ENCODE measurements at places on chromosomes 13 and 19.

GRCh38 chr19:50922317-50922853, 11.2 kb upstream of the KLK4 start:
- peak; percentile 77 for DNase-seq

DNA sequence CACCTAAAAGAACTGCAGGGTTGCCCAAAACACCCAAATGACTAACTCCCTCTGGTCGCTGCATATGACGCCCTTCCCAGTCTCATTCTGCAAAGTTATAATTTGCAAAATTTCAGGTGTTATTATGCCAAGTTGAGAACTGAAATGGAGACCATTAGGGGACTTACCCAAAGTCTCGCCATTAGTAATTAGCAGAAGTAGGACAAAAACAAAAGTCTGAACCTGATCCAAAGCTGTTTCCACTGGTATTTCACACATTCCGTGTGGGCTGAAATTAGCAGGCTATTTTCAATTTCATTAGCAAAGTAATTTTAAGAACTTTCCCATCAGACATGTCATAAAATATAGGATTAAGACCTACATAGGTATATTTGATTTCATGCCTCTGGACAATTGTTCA, 6.8 kb downstream of the RUBCNL start:
- no peak for DNase-seq

DNA sequence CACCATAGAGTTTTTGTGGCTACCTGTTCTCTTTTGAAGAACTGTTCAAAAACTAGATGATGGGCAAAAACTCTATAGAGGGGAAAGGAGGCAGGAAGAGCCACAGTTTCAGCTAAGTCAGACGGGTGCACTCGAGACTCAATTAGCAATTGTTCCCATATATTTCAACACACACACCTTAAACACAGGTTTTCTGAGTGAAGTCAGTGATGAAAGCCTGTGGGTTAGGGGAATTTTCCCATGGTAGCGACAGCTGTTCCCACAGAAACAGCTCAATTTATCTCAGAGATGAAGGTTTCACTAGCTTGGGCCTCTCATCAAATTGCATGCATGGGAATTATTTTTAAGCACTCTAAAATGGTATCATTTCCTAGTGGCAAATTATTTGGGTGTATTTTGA, 143.4 kb downstream of the ZIC5 start:
- DNase-seq, result no peak

DNA sequence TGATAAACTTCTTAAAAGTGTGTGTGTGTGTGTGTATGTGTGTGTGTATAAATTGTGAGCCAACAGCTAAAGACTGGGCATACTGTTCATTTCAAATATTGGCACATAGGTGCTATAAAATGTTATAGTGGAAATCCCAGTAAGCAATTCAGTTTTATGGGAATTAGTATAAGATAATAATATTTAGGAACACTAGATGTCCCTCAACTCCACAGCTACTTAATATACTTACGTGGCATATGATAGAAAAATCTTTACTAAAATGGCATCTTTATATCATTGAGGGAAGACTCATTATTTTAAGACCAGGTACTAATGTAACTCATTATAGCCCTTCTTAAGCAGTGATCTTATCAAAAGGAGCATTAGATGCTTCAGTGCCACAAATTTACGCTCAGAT, 266.2 kb downstream of the MAB21L1 start:
- DNase-seq, result peak; percentile 45

GRCh38 chr13:102935896-102936321, 90.1 kb downstream of the ERCC5 start:
- DNase-seq, result no peak

DNA sequence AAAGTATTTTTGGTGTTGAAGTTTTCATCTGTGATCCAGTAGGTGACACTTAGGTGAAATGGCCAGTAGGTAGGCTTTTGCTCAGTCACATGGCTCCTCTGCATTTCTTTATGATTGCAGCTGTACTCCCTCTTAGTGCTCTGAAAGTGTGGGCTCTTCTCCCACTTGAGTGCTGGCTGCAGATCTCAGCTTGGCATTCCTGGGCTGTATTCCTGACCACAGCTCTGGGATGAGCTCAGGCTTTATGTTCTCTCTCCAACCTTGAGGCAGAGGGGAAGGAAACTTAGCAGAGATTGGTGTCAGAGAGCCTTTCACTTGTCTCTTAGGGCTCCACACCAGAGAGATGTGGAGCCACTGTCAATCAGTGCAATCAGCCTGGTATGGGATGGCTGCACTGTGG, 254.3 kb downstream of the NDFIP2 start:
- DNase-seq, result peak; percentile 61

DNA sequence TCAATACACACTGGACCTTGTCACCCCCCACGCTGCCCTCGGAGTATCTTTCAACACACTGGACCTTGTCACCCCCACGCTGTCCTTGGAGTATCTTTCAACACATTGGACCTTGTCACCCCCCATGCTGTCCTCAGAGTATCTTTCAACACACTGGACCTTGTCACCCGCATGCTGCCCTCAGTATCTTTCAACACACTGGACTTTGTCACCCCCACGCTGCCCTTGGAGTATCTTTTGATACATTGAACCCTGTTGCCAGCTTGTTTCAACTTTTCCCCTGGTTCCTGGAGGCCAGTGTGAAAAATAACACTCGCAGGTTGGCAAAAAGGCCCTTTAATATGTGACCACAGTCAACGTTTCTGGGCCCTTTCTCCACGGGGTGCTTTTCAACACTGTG, 247.8 kb downstream of the TEX29 start:
- DNase-seq, result no peak

GRCh38 chr13:45102136-45102507, 18.2 kb upstream of the GTF2F2 start:
- no peak for DNase-seq

DNA sequence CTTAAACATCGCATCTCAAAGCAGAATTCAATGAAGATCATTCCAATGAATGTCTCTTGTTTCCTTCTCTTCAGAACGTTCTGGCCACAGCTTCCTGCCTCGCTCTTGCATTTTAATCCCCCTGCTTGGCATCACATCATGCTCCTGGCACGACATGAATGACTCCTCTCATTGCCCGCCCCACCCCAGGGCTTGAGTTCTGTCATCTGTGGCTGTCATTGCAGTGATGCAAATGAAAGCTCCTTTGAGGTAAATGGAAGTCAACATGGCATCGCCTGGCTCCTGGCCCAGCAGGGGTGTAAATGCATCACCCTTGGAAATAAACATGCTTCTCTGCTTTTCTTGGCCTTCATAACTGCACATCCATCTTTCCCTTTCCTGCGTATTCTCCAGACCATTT, 48.6 kb downstream of the SCEL start:
- DNase-seq, result no peak

DNA sequence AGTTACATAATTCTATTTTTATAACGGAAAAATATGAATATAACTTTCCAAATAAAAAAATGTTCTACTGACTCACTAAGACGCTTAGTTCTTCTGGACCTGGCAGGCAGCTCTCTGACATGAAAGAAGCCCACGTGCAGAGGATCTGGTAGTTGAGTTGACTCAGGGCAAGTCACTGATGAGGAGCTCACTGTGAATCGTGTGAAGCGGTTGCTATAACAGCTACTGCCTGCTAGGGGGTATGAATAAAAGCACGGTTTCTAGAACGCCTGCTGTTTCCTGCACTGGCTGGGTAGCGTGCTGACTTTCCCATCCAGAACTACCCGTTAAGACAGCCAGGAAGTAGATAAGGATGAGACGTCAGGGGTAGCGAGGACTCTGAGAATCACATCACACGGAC, 54.7 kb upstream of the WASF3 start:
- DNase-seq, result peak; percentile 88

GRCh38 chr19:35030257-35031071, at the start of gene SCN1B:
SCN1B (plus strand) TSS chr19:35030470; CDS start chr19:35030821, 351 bp downstream.
- peak; percentile 37 for DNase-seq

DNA sequence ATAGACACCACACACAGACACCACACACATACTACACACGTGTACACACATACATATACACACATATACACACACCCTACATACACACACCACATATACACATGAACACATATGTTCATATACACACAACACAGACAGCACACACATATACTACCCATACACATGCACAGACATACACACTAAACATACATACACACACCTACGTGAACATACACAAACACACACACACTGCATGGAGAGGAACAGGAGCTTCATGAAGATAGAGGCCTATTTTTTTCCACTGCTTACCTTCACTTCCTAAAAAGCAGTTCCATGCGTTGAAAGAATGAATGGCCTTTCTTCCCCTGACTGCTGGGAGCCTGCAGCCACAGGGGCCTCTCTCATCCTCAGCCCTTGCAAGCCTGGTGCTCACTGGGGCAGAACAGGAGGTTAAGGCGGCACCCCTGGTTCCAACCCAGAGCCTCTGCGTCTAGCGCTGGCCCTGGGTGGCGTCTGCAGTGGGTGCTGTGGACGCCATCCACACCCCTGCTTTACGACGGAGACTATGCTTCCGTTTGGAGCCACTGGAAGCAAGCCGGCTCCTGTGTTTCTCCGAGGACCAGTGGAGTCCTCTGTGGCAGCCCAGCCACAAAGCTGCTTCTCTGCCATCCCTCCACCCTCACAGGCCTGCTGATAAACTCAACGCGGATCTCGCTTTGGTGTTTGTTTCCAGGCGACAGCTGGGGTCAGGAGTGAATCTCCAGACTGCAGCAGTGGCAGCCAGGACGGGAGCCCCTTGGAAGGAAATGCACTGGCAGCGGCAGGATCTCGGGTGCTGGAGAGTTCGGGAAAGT, 1.9 kb upstream of the RASA3 start:
- DNase-seq, result no peak

DNA sequence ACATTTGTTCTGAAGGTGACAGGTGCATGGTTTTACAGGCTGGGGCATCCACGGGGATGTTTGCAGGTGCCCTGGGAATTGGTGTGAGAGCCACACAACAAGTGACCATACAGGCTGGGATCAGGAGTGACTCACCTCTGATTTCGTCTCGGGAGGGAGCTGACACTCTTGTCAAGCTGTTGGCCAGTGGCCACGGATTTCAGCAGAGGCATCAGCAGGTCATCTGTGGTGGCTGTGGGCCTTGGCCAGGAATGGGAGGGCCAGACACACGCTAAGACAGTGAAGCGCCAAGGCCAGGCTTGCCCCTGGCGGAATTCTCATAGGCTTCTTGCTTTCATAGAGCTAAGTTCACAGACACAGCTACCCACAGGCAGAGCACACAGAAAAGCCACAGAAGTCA, 108.6 kb downstream of the HSPH1 start:
- no peak for DNase-seq

DNA sequence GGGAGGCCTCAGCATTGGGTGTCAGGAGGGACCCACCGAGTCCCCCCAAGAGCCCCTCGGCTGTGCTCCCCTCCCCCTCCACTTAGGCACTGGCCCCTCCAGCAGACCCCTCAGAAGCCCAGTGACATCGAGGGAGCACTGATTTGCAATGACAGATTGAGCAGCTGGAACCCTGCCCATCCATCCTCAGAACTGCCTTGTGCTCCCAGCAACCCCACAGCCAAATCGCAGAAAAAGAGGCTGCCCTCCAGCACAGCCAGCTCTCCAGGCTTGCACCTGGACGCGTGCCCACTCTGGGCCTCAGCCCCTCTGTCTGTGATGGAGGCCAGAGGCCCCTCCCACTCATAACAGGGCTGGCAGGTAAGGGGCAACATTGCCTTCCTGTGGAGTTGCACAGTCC, 123.2 kb upstream of the VSTM2B start:
- DNase-seq, result no peak

- peak; percentile 65 for DNase-seq
Observed at GRCh38 chr13:23969647-23970046, 72.3 kb upstream of the C1QTNF9B start.

- peak; percentile 47 for DNase-seq
Observed at GRCh38 chr19:35178701-35179100, 24.2 kb downstream of the FXYD5 start.

DNA sequence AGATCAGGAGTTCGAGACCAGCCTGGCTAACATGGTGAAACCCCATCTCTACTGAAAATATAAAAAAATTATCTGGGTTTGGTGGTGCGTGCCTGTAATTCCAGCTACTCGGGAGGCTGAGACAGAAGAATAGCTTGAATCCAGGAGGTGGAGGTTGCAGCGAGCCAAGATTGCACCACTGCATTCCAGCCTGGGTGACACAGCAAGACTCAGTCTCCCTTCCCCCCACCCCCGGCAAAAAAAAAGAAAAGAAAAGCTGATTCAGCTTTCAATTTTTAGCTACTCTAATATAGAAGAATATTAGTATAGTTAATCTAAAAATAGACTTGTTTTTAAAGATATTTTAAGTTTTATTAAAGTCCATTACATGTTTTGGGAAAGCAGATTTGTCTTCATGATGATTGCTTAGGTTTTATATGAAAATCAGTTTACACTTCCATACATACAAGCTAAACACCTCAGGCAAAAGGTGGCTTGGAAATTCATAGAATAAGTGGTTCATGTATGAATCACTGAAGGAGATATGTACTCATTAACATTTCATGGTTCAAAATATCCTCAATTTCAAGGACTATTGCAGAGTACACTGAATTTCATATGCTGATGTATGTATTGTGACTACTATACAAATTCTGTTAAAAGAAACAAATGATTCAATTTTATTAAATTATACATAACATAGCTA, 165.2 kb downstream of the TDRD3 start:
- DNase-seq, result no peak

GRCh38 chr19:42229301-42229854, 9.3 kb downstream of the ZNF526 start:
- DNase-seq, result no peak

GRCh38 chr19:9956956-9957355, 20.6 kb upstream of the OLFM2 start:
- DNase-seq, result peak; percentile 17

- DNase-seq, result no peak
Observed at GRCh38 chr13:26038931-26039475, 12.8 kb downstream of the SHISA2 start.

- DNase-seq, result no peak
Observed at GRCh38 chr19:28026636-28027035, 1186.3 kb downstream of the UQCRFS1 start.

DNA sequence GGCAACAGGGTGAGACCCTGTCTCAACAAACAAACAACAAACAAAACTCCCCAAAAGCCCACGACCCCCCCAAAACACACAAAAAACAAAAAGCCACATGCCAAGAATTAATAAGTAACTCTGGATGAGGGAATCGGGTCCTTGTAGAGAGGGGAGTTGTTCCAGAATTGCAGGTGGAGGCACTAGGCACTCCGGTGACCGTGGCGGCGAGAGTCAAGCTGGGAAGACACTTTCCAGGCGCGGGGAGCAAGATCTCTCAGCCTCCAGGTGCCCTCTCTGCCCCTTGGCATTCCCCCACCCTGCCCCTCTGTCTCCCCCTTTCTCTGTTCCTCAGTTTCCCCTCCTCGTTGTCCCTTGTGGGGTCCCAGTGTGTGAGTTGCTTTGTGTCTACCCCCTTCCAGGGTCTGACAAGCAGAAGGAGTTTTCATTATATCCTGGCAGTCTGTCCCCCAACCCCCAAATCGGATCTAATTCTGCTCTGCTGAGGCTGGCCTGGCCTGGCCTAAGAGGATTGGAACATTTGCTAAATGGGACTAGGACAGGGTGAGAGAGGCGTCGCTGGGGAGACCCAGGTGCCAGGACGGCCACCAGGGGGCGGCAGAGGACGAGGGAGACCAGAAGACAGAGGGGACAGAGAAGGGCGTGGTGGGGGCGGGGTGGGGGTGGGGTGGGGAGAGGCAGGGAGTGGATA, 8.3 kb upstream of the CRX start:
- peak; percentile 39 for DNase-seq
